Articular chondrocyte of knee joint (primary cell): ENCODE measurements at places on chromosomes 2 and 18. TPM values are rescaled to one million over a fixed set of nuclear protein-coding genes. Genes with fewer than 3 reads are reported as not detected.

TOGARAM2 gene
- under 0.01 and 0.26 TPM in 2 replicates for total RNA-seq

SEMA4F gene
- total RNA-seq = 5.9 and 6.1 TPM in 2 replicates

CETN1 gene
- not detected in 2 replicates for total RNA-seq

CDCA7 gene
- 1.2 and 2.5 TPM in 2 replicates for total RNA-seq

SP9 gene
- under 0.01 TPM in 1 of 2 replicates, not detected in the other for total RNA-seq

LIMS1 gene
- total RNA-seq = 79.2 and 86.2 TPM in 2 replicates

MC4R gene
- total RNA-seq = not detected in 2 replicates

CMPK2 gene
- 1.8 and 3.0 TPM in 2 replicates for total RNA-seq

GPBAR1 gene
- total RNA-seq = 0.11 and 0.26 TPM in 2 replicates

LDLRAD4 gene
- total RNA-seq = 3.1 and 3.4 TPM in 2 replicates

PSMA8 gene
- total RNA-seq = not detected in 2 replicates

SLC9A4 gene
- total RNA-seq = not detected in 2 replicates

SCN2A gene
- total RNA-seq = 1.0 and 3.6 TPM in 2 replicates

ECEL1 gene
- total RNA-seq = not detected in 2 replicates

WDFY1 gene
- total RNA-seq = 191 and 225 TPM in 2 replicates

CCDC74B gene
- 3.1 and 5.6 TPM in 2 replicates for total RNA-seq

SYT4 gene
- not detected in 2 replicates for total RNA-seq

BARD1 gene
- total RNA-seq = 28.6 and 30.2 TPM in 2 replicates

UGT1A3 gene
- total RNA-seq = not detected in 2 replicates

PKDCC gene
- 12.3 and 15.6 TPM in 2 replicates for total RNA-seq

AQP12A gene
- total RNA-seq = not detected in 2 replicates

GNAL gene
- total RNA-seq = 7.1 and 9.6 TPM in 2 replicates

GALNT13 gene
- total RNA-seq = 0.11 and 0.13 TPM in 2 replicates

REG3A gene
- total RNA-seq = not detected in 2 replicates

ANKRD30B gene
- under 0.01 TPM in 1 of 2 replicates, not detected in the other for total RNA-seq

FSIP2 gene
- total RNA-seq = 0.54 and 0.78 TPM in 2 replicates
